Dermis microvascular lymphatic vessel endothelial cell (primary cell): ENCODE measurements at places on chromosomes 16 and 17. TPM values are rescaled to one million over a fixed set of nuclear protein-coding genes. Genes with fewer than 3 reads are reported as not detected.

- peak; percentile 21 for DNase-seq
Observed at GRCh38 chr17:63171428-63172393, 205.7 kb downstream of the TANC2 start.

GRCh38 chr17:32664936-32665583 is 178.3 kb downstream of the CDK5R1 start:
- no peak for DNase-seq

DNA sequence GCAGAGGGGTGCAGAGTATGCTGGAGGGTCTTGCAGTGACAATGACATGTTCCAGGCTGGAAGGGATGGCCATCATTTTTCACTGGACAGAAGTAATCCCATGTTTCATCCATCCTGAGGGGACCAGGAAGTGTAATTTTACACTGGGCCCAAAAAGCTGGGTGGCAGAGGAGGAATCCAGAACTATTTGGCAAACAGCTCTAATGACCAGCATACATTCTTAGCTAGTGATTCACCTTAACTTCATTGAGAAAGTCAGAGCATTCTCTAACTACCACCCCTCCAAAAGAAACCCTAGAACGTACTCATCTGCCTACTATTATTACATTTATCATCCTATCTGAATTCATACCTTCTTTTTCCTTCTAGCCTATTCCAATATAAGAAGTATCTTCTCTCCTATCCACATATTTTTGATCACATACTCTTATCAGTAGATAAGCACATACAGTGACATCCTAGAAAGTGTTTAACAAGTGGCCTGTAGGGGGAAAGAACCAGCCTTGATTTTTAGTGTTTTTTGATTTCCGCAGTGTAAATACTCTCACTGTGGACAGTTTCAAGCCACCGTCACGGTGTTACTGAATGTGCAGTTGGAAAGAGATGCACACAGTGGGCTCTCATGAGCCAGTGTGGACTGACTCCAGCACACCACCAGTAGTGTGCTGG is 118.1 kb downstream of the FTO start:
- no peak for DNase-seq

- no peak for DNase-seq
Observed at GRCh38 chr16:47538472-47538871, 77.3 kb downstream of the PHKB start.

Gene NRN1L
- total RNA-seq = 0.13 TPM in 2 replicates

DNA sequence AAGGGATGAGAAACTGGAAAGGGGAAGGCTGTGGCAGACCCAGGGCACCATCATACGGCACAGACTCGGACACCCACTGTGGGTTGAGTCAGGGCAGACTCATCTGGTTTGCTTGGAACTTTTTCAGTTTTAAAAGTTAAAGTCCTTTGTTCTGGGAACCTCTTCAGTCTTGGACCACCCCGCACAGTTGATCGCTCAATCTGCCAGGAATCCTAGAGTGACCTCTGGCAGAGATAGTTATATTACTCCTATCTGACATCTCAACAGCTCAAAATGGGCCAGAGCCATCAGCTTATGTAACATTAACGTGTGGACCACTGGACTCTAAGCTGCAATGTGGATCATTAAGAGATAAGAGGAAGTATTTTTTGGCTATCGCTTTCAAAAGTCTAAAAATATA is 164.3 kb downstream of the ABCA8 start:
- DNase-seq = no peak

Gene RAB37
- 0.13 TPM in 2 replicates for total RNA-seq

- DNase-seq = no peak
Observed at GRCh38 chr17:38735161-38735997, 5.2 kb downstream of the CISD3 start.

DNA sequence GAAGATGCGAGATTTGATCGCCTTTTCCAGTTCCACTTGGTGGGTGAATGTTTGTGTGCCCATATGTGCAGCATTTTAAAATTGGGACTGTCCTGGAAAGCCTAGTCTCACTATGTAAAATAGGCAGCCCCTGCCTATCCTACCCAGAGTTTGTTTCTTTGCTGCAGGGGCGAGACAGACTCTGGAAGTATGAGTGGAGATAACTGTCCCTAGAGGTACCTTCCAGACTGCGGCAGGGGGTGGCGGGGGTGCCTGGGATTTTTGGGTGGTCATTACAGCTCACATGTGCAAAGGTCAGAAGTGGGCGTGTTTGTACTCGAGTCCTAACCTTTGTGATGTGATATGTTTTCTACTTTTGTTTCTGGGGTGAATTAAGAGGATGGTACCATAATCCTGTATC is 36.6 kb downstream of the MPRIP start:
- DNase-seq = no peak

Gene PLEKHH3
- 12.5 and 16.6 TPM in 2 replicates for total RNA-seq

Gene CD300LB
- not detected in 2 replicates for total RNA-seq

- no peak for DNase-seq
Observed at GRCh38 chr16:14378131-14378551, 251.9 kb downstream of the PARN start.

DNA sequence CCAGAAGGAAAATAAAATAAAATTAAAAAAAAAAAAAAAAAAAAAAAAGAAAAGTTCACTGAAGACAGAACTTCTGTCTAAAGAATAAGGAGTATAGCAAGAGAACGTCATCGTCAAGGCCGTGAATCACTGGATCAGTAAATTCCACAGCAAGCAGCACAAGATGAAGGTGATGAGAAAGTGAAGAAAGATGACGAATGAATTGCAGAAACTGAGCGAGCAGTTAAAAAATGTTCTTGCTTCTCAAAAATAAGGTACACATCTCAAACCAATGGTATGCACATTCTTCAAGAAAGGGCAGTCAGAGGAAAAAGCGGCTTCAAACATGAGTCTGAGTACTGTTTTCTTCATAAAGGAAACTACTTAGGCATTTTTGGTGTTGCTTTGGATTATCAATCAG is 104.7 kb downstream of the SMG6 start:
- DNase-seq = no peak
